Dermis blood vessel endothelial cell (primary cell): ENCODE measurements at places on chromosomes 6 and 20. TPM values are rescaled to one million over a fixed set of nuclear protein-coding genes. Genes with fewer than 3 reads are reported as not detected.

The ANKRD66 gene
- total RNA-seq = not detected in 2 replicates

The SMOC2 gene
- not detected in 2 replicates for total RNA-seq

The ABCF1 gene
- 49.5 and 70.3 TPM in 2 replicates for total RNA-seq

The ACTL10 gene
- 1.9 and 2.2 TPM in 2 replicates for total RNA-seq

The CPXM1 gene
- total RNA-seq = 0.34 and 0.37 TPM in 2 replicates

The HLA-DQA2 gene
- total RNA-seq = not detected in 2 replicates

The CRISP2 gene
- not detected in 2 replicates for total RNA-seq

GRCh38 chr6:10300071-10300470 lies 114.8 kb downstream of the TFAP2A start:
- no peak for DNase-seq

DNA sequence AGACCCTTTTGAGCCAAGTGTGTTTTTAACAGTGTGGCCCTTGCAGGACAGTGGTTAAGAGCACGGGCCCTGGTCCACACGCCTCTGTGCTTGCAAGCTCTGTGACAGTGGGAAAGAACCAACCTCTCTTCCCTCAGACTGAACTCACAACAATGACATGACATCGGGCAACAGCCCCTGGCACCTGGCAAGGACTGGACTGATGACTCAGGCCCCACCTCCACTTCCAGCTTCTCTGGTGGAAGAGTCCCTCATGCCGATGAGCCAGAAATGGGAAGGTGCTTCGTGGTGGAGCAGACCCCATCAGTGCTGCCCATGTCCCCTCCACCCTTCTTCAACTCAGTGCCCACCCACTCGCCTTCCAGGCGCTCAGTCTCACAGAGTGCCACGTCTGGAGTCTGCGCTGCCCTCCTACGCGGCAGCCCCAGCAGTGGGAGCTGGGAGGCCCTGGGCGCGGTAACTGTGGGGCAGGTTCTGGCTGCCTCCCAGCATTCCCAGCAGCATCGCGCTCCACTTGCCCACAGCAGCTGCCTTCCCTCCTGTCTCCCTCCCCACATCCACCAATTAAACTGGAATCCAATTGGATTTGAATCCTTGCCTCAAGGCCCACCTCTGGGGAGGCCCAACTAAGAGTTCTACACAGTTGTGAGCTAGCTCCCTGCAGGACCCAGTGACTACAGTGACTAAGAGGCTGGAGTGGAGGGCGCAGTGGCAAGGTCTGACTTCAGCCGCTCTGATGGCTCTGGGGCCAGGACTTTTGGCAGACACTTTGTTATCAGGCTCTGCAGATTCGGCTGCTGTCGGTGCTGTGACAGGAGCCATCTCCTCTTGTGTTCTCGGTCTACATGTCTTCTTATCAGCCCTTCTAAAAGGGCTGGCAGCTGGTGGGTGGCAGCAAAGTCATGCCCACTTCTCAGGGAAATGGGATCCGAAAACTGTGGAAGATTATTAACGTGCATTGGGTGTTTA lies 156.8 kb upstream of the MLN start:
- peak; percentile 2 for DNase-seq

- no peak for DNase-seq
These were observed 4.7 kb downstream of the ADGRF5 start for GRCh38 chr6:46917002-46917545.

DNA sequence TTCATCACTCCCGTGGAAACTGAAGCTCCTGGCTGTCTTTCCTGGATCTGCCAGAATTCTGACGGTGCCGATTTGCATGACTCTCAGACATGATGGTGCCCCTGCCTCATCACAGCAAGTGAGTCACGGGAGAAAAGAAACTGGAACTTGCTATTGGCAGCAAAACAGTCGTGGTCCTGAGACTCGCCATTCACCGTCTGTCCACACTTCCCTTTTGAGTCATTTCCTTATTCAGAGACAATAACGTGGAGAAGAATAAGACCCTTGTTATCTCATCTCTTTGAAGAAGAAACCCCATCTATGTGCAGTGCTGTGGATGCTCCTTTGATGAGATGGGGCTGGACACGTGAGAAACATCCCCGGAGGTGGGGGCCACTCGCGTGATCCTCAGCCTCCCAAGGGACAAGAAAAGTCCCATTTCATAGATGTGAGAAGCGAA lies 4.2 kb downstream of the GPR31 start:
- DNase-seq = peak; percentile 69

DNA sequence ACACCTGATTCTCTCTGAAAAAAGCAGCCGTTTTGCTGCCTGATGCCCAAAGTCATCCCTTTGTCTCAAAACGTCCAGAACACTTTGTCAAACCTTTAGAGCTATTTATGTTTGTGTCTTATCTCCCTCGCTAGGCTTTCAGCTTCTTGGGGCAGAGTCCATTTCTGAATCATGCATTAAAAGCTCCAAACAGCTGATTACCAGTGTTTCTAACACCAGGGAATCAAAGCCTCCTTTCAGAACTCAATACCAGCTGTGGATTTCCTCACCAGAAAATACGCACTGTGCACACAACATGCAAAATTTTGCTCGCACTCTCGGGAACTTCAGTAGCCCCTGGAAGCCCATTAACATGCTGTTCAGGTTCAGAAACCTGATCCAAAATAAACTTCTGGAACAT lies 333.3 kb downstream of the HACE1 start:
- peak; percentile 24 for DNase-seq

DNA sequence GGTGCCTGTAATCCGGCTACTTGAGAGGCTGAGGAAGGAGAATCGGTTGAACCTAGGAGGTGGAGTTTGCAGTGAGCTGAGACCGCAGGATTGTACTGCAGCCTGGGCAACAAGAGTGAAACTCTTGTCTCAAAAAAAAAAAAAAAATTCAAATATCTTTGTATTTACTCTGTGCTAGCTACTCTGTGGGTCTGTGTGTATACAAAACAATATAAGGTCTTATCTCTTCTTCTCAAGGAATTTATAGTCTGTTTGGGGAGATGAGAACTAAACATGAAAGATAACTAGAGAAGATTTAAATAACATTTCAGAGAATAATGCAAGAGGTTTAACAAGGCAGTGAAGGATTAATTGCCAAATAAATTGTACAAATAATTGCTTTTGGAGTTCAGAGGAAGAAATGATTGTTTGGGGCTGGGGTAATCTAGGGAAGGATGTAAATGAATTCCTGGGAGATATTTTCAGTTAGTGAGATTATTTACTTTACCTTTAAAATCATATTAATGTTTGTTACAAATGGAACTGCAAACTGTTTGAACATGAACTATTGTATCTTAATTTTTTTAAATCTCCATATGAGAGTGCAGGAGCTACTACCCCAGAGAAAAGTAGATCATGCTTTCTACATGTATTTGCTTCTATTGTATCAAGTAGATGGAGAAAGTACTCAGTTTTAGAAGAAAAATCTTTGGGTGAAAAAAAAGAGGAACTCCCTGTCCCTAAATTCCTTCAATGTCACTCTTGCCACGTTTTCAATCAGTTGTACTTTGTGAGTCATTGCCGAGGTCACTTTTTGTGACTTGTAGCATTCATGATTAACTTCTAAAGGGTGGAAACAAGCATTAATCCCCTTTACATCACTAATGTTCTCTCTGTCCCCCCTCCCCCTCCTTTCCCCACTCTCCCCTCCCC lies 39.0 kb downstream of the NCOA3 start:
- DNase-seq = no peak

- DNase-seq = no peak
These were observed 660.4 kb upstream of the SLC35B3 start for GRCh38 chr6:9095729-9096128.

- no peak for DNase-seq
These were observed at the start of gene TFAP2C for GRCh38 chr20:56628873-56629463. TSS of gene TFAP2C (plus strand) at chr20:56629306. CDS start at chr20:56629545, 239 bp downstream.

GRCh38 chr6:4316867-4317400 lies 181.6 kb upstream of the ECI2 start:
- peak; percentile 93 for DNase-seq

- no peak for DNase-seq
These were observed 3.1 kb downstream of the LRP11 start for GRCh38 chr6:149860834-149861602.

DNA sequence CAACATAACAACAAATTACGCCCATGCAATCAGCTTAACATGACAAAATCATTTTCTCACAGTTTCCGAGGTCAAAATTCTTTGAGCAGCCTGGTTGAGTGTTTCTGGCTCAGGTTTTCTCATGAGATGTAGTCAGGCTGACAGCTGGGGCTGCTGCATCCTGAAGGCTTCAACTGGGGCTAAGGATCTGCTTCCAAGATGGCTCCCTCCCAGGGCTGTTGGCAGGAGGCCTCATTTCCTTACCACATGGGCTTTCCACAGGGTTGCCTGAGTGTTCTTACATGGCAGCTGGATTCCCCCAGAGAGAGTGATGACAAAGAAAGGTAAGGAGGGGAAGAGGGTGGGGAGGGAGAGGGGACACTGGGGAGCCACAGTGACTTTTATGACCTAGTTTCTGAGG lies 63.1 kb upstream of the NNAT start:
- DNase-seq = no peak

GRCh38 chr6:141688916-141689315 lies 443.8 kb upstream of the GJE1 start:
- no peak for DNase-seq

DNA sequence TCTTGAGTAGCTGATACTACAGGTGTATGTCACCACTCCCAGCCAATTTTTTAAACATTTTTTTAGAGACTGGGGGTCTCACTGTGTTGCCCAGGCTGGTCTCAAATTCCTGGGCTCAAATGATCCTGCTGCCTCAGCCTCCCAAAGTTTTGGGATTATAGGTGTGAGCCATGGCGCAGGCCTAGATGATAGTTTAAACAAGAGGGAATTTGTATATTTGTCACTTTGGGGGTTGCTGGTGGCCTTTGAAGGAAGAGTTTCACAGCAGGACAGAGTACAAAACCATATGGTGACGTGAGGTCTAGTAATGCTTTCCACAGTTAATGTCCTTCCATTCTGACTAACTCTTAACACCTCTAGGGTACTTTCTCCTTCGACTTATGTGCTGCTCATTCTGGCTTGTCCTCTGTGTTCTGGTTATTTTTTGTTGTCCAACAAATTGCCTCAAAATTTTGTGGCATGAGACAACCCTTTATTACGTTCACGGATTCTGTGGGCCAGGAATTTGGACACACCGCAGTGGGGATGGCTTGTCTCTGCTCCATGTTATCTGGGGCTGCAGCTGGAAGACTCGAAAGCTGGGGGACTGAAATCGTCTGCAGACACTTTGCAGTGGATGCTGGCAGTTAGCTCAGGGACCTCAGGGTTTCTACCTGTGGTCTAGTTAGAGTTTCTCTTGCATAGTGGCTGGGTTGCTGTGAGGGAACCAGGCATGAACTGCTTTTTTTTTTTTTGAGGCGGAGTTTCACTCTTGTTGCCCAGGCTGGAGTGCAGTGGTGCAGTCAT lies 23.0 kb upstream of the IER3 start:
- no peak for DNase-seq

GRCh38 chr6:45377043-45377553 lies 636 bp downstream of the SUPT3H start:
- DNase-seq = peak; percentile 36

GRCh38 chr6:40344566-40345167 lies 242.5 kb downstream of the LRFN2 start:
- DNase-seq = no peak

GRCh38 chr6:148523551-148523950 lies 180.9 kb downstream of the SASH1 start:
- no peak for DNase-seq

- no peak for DNase-seq
These were observed 98.4 kb downstream of the TAF4 start for GRCh38 chr20:61967300-61967699.
